ENCODE measurements at places on chromosomes 4 and X.

- DNase-seq = peak; percentile 59
Observed at GRCh38 chrX:70134116-70134477, 850 bp downstream of the IGBP1 start.

GRCh38 chr4:56995525-56995924, 16.8 kb downstream of the POLR2B start:
- DNase-seq = peak; percentile 67

GRCh38 chrX:42128587-42128986, 205.2 kb upstream of the CASK start:
- no peak for DNase-seq

DNA sequence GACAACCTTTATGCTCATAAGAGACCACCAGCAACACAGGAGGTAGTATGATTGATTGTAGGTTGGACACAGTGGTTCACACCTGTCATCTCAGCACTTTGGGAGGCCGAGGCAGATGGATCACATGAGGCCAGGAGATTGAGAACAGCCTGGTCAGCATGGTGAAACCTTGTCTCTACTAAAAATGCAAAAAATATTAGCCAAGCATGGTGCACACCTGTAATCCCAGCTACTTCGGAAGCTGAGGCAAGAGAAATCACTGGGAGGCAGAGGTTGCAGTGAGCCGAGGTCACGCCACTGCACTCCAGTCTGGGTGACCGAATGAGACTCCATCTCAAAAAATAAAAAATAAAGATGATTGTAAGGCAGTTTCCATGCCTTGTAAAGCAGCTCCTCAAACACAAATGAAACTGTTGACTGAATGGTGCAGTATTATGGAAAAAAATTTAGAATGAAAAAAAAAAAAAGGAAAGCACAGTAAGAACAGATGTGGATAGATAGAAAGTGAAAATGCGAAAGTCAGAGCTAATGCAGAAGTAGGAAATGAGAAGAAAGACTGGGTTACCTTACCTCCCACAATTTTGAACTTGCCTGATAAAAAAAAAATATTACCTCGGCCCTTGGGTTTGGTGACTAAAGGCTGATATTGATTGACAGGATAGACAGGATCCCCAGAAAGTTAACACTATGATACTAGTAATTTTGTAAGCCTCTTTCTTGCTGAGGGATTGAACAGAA, 249.2 kb upstream of the TRAM1L1 start:
- no peak for DNase-seq

GRCh38 chr4:174578366-174578765, 56.1 kb upstream of the HPGD start:
- no peak for DNase-seq

GRCh38 chr4:61864286-61864685, 664.2 kb downstream of the ADGRL3 start:
- DNase-seq = no peak

- DNase-seq = no peak
Observed at GRCh38 chrX:29948653-29949052, 266.7 kb upstream of the MAGEB2 start.

DNA sequence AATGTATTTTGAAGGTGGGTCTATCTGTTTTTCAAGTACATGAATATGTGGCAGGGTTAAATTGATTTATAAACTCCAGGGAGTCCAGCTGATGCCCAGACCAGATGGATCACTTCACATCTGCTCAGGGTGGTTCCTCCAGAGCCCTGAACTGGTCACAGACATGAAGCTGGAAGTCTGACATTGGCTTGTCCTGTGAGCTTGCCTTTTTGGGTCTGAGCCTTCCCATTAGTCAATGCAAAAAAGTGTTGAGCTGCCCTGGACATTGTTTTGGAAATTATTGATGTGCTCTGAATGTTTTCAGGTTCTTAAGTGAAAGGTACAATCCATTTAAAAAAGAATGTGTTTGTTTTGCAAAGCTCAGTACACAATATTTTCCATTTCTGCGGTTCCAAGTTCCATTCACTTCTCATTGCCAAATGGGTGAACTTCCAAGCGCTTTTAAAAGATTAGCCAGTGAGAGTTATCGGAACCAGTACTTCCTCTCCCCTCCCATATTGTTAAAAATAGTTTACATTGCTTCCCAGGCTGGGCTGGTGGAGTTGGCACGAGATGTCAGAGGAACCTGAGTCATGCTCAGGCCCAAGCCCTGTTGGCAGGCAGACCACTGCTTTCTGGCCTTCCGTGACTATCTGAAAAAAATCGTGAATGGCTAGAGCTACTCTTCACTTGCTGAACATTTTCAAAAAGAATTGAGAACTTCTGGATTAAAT, 52.1 kb downstream of the PDGFRA start:
- DNase-seq = no peak

DNA sequence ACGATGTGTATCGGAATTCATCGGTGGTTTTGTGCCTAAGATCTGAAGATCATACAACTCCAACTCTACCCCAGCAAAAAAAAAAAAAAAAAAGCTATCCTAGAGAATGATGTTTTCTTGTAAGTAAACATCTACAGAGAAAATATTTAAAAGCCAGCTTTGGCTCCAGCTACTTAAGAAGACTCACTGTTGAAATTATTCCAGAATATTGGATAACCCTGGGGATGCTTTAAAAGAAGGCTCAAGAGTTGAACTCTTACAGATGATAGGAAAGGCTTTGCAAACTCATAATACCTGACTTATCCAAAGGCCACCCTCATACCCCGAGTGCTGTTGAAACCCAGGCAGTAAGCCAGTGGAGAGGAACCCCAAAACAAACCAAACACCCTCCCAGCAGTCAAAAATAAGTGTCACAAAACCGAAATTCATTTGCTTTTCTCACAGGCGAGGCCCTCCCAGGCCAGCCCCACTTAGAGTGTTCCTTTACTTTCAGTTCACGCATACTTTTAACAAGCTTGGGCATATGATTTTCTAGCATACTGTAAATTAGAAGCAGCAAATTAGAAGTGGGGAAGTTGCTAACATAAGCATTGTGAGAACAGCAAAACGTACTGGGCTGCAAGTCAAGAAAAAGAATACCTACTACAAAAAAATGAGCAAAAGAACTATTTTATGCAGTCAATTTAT, 2.7 kb upstream of the AMELX start:
- DNase-seq = no peak

Data from NCI-H1092 treated with DMSO at 0.1 percent for 48 hours (cell line).